Right atrium auricular region (tissue), 2 donors: ENCODE measurements at places on chromosomes 2 and 18. TPM values are rescaled to one million over a fixed set of nuclear protein-coding genes. Genes with fewer than 3 reads are reported as not detected.
A peak's percentile ranks its signal among the peaks of the same experiment; 100 is the strongest.

SCYGR4 gene
- not detected for total RNA-seq

GRCh38 chr18:44893966-44894365 is 213.3 kb downstream of the SETBP1 start:
- DNase-seq = no peak

- DNase-seq = no peak
These were observed 18.3 kb upstream of the GREB1 start for GRCh38 chr2:11515490-11515981.

GRCh38 chr2:96760986-96761832 is 507 bp downstream of the CNNM4 start:
- DNase-seq = no peak

DNA sequence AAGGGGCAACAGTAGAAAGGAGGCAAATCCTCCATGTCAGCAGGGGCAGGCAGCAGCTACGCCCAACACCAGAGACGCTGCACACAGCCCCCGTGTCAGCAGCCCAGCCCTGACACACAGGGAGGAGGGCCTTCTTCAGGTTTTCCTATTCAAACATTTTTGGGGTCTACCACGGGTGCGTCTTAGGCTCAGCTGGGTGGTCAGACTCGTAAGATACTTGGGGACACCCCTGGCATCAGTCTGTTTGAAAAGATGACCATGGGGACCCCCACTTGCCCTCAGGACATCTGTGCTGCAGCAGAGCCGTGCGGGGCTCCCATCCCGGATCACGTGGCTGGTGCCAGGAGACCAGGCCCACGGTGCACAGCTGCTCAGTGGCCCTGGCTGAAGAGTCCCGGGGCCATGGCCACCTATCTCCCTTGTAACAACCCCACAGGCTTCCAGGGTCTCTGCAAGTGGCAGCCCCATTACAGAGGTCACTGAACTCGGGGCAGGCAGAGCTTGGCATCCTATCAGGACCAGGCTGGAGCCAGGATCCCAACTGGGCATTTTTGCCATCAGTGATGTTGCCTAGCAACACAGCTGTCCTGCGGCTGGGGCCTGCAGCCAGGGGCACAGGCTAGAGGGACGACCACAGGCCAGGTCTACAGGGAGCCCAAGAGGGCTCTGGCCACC is 82.5 kb downstream of the EDAR start:
- DNase-seq = peak; percentile 42

DNA sequence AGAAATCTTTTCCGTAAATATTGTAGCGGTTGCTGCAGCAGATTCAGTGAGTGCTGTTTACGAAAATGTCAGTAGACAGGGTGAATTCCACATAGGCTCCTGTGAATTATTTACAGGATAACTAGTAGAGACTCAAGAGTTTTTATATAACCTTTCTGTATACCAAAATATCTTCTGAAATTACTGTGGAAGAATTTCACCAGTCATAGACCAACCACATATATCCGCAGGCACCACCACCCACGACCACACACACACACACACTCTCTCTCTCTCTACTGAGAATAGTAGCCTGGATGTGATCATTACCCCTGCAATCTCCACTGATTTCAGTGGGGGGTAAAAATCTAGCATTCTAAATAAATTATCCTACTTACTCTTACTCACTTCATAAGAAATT is 341.8 kb downstream of the RBM43 start:
- no peak for DNase-seq

DNA sequence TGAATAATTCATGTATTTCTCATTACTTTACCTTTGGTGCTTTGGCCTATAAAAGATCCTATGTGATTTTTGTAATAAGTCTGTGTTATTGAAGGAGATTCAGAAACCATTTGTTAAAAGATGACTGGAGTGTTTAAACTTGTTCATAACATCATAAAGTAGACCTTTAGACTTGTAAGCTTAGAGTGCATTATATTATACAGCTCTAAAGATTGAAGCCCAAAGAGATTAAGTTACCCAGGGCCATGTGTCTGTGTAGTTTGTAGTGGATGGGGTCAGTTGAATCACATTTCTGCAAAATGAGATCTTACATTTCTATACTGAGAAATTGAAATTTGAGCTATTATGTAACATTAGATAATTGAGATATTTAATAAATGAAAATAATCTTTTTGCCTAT is 60.2 kb upstream of the STON1 start:
- no peak for DNase-seq

GRCh38 chr2:236195726-236196125 is 27.5 kb upstream of the GBX2 start:
- DNase-seq = no peak

DNA sequence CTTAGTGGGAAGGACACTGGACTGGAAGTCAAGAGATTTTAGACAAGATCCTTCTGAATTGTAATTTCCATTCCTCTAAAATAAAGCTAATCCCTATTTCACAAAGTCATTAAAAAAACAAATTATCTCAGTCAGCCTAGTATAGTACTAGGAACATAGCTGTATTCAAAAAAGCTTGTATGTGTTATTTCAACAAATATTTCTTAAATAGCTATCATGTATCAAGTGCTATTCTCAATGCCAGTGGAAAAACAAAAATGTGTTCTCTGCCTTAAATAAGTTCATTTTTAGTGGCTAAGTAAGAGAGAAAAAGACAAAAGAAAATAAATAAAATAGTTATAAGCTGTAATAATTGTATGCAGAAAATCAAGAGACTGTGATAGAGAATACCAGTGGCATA is 541.8 kb upstream of the CDH2 start:
- DNase-seq = no peak

DNA sequence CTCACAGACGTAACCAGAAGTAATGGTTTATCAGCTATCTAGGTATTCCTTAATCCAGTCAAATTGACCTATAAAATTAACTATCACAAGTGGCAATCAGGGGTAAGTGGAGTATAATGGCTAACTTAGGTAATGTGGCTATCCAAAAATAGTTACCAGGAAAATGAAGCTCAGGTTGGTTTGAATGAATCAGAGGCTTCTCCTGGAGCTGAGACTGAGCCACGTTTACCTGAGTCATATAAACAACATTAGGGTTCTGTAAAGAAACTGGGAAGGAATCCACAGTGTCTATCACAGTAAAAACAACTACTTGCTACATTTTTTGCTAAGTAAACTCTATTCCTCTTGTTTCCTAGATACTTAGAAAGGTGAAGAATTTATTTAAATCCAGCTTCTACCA is 236.0 kb upstream of the SPHKAP start:
- DNase-seq = no peak

DNA sequence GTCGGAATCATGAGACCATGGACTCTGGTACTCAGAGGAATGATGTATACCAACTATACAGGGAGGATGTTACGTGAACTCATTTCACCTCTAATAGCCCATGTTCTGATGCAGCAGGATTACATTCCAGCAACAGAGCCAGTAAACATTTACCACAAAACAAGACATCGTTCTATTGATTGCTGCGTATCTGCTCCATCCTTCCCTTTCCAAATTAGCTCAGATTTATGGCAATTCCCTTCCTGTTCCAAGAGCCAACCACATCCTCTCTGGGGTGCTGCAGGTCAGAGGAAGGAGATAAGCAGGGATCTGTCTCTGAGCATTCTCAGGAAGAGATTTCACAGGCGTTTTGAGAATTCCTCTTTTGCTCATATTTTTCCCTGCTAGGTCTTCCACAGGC is 98.3 kb downstream of the KLF7 start:
- no peak for DNase-seq

GRCh38 chr18:75226286-75226955 is 15.8 kb downstream of the TSHZ1 start:
- DNase-seq = no peak

DNA sequence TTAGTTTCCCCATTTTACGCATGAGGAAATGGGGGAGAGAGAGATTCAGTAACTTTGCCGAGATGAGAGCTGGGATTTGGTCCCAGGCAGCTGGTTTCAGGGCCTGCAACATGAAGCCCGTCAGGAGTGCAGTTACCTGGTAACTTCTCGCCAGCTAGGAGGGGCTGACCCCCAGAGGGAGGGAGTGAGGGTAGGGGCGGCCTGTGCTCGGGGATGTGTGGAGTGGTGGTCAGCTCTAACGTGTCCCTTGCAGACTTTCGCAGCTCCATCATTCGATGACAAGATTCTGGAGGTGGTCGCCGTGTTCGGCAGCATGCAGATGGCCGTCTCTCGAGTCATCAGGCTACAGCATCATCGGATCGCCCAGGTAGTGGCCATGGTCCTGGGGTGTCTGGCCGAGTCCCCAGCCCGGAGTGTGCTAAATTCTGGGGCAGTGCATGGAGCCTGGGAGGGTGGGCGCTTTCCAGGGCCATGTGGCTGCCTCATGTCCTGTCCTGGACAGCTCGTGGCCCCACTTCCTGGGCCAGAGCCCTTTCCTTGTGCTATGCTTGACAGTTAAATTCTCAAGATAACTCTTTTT is 103.8 kb downstream of the DGKD start:
- DNase-seq = no peak
